ENCODE measurements at places on chromosomes 2 and 18. TPM values are rescaled to one million over a fixed set of nuclear protein-coding genes. Genes with fewer than 3 reads are reported as not detected.

Gene FBXO41
- total RNA-seq: 0.81 TPM

Gene WNT10A
- 0.16 TPM for total RNA-seq

- DNase-seq: no peak
Measured at GRCh38 chr18:11468617-11469016, 140.8 kb upstream of the SLC35G4 start.

- DNase-seq: no peak
Measured at GRCh38 chr2:15724235-15724634, 132.6 kb downstream of the DDX1 start.

Measured in heart left ventricle (tissue), 16 donors.